ENCODE measurements at places on chromosomes 16 and 17.

GRCh38 chr17:56497132-56497531 is 96.4 kb upstream of the NOG start:
- DNase-seq: no peak

- DNase-seq: no peak
These were observed 34.9 kb downstream of the PPL start for GRCh38 chr16:4902038-4902437.

- DNase-seq: no peak
These were observed 580 bp downstream of the BCAR1 start for GRCh38 chr16:75250809-75251279.

DNA sequence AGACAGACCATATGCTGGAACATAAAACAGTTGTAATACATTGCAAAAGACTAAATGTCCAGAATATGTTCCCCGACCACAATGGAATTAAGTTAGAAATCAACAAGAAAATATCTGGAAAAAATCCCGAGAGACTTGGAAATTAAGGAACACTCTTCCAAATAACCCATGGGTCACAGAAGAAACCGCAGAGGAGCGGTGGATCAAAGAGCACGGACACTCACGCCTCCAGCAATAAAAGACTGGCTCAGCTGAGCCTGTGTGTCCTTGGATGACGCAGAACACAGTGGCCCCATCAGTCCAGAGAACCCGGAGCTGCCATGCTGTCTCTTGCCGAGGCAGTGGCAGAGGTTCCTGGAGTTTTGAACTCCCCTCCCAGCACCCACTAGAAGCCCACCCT is 30.9 kb upstream of the FOXF1 start:
- DNase-seq: no peak

DNA sequence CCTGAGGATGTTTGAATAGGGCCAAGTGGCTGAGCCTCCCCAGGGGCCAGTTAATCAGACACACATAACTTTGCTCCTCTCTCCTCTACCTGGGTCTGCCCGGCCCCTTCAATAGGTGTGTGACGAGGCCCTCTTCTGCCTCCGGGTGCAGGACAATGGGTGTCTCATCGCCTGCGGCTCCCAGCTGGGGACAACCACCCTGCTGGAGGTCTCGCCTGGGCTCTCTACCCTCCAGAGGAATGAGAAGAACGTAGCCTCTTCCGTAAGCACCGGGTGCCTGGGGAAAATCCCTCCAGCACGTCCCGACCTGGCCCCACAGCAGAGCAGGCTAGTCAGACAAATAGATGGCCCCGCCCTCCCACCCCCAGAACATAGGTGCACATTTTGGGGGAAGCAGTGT is 16.1 kb upstream of the KIF19 start:
- DNase-seq: no peak

DNA sequence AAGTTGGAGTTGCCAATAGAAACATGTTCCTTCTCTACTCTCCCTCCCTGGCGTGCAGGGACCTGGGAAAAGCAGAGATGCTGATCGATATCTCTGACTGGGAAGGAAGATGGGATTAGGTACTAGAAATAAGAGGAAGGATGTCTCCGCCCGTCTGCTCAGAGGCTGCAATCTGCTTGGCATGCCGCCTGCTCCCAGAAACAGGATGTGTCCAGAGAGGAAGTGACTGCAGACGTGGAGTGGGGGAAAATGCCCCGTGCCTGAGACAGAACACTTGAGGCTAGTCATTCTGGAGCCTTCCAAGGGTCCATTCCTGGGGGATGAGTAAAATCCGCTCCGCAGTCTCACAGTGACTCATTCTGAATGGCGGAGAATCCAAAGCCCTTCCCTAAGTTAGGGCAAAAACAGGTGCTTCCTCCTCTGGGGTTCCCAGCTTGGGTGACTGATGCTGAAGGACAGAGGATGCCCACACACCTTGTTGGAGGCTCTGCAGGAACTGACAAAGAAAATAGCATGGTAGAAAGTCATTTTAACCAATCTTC is 45.0 kb upstream of the SMURF2 start:
- DNase-seq: peak; percentile 9

- no peak for DNase-seq
These were observed 3.3 kb downstream of the CDK5R1 start for GRCh38 chr17:32490101-32490482.

GRCh38 chr17:6279659-6280058 is 155.3 kb downstream of the AIPL1 start:
- DNase-seq: no peak

GRCh38 chr17:82228842-82229697 is at the start of gene SLC16A3:
SLC16A3 (plus strand) TSS chr17:82229042; CDS start chr17:82236009, 6,967 bp downstream.
- peak; percentile 22 for DNase-seq

DNA sequence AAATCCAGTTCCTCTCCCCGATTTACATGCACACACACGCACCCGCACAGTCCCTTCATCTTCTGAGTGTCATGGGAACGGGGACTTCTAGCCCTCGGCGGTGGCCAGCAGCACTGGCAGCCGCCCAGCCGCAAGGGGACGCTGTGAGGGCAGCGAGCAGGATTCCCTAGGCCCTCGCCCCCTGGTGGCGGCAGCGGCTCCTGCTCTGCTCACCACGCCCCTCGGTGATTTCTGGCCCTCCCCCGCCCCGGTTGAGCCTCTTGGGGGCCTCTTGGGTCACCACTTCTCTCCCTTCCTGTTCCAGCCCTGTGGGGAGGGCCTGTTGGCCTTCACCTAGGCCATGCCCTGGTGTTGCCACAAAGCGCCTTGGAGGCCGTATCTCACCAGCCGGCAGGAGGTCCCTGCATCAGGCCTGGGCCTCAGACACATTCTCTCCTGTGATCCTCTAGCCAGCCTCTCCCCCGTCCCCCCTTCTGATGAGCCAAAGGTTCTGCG is 75.2 kb upstream of the KSR1 start:
- DNase-seq: peak; percentile 5

- DNase-seq: no peak
These were observed 18.2 kb downstream of the PAFAH1B1 start for GRCh38 chr17:2611627-2612026.

- DNase-seq: no peak
These were observed 18.4 kb upstream of the PDK2 start for GRCh38 chr17:50076591-50077235.

DNA sequence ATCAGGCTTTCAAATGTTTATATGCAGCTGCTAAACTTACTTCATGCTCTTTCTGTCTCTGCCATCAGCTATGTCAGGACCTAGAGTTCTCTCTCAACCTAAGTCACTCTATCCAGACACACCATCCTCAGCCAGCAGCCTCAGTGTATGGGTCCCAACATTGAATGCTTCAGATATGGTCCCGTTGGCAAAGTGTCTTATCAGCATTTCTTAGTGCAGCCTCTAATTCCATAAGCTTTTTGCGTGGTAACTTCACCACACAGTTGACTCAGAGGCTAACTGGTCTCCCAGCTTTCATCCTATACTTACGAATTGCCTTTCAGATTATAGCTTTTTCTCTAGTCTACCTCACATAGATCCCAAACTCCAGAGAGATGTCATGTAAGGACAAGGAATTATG is 402.9 kb upstream of the EEF2KMT start:
- no peak for DNase-seq

- DNase-seq: no peak
These were observed 105.0 kb downstream of the CCDC182 start for GRCh38 chr17:57640079-57640478.

- no peak for DNase-seq
These were observed 6.5 kb downstream of the DPEP2 start for GRCh38 chr16:67992661-67993206.

- peak; percentile 19 for DNase-seq
These were observed 21.1 kb upstream of the TFAP4 start for GRCh38 chr16:4293822-4294457.

DNA sequence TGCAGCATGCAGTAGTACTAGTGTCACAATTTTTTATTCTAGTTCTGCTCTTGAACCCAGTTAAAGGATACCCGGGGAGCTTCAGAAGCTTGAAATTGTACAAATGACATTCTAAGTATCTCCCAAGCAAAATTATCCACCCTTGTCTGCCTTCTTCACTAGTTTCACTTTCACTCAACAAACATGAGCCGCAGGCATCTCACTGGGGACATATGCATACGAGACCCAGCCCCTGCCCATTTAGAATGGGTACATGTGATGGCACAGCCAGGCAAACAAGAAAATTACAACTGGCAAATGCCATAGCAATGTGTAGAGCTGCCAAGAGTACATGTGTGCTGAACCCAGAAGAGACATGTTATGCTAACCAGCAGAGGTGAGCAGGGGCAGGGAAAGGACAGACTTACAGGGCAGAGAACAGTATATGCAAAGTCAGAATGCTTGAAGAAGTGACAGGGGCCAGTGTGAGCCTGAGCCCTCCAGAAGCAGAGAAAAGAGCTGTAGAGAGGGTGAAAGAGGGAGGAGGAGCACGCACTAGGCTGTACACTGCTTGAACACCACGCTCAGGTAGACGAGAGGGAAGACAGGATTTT is 8.3 kb downstream of the GINS2 start:
- no peak for DNase-seq

GRCh38 chr16:27491894-27492587 is 57.7 kb downstream of the GTF3C1 start:
- no peak for DNase-seq

DNA sequence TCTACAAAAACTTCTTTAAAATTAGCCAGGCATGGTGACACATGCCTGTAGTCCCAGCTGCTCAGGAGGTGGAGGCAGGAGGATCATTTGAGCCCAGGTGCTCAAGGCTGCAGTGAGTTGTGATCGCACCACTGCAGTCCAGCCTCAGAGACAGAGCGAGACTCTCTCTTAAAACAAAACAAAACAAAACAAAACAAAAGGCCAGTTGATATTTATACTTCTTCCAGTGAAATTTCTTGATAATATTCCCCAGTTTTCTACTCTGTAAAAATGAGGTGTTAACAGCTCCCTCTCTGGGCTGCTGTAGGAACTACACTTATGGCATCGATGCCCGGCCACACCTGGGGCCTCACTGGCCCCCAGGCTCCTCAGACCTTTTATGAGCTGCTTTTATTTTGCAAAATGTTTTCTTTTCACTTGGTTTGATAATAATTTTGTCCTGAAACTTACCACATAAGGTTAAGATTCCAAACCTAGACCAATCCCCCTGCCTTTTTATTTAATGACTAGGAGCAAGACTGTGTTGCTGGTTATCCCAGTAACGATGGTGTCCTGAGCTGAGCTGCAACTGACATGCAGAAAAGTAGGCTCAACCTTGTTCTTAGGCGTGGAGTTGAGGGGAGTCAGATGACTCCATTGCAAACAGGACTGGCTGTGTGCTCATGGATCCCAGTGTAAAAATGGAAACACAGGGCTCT is 17.6 kb downstream of the MAPK8IP3 start:
- DNase-seq: no peak

DNA sequence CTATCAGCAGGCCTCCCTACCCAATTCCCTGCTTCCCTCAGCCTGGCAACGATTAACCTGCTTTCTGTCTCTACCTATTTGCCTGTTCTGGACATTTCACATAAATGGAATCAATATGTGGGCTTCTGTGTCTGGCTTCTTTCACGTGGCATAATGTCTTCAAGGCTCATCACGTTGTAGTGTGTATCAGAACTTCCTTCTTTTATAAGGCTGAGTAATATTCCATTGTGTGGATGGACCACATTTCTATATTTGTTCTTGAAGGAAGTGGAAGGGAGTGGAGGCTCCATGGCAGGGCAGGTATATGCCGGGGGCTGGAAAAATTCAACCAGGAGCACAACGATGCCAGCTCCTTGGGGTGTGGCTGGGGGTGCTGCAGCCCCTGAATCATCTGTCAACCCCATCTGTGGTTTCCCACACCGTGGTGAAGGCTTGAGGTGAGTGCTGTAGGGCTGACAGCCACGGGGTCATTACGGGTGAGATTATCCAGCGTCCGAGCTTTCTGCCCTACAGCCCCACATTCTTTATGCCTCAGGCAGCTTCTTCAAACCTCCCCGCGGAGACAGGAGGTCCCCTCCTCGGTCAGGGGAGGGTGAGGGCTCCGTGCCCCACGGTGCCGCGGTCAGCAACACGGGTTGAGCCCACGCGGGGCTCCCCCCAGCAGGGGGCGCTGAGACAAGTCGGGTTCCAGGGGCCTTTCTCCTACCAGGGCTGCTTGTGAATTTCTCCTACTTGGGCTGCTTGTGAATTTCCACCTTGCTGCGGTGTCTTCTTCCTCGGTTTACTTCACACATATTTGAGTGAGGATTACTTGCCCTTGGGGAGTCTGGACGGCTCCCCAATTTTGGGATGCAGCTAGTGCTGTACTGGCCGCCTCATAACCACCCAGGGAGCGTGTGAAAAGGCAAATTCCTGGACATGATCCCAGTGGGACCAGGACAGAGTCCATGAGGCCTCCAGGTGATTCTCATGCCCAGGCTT is 18.3 kb upstream of the WFIKKN2 start:
- DNase-seq: no peak

DNA sequence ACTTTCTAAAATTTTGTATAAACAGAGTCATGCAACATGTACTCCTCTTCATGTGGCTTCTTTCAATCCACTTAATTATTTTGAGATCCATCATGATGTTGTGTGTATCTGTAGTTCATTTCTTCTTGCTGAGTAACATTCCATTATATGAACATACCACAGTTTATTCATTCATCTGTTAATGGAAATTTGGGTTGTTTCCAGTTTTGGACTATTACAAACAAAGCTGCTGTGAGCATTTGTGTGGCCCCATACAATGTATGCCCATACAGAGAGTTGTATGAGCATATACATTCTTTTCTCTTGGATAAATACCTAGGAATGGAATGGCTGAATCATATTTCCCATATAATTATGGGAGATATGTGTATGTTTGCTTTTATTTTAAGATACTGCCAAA is 85.6 kb downstream of the CLEC16A start:
- DNase-seq: no peak

- DNase-seq: no peak
These were observed 122.1 kb upstream of the HSBP1 start for GRCh38 chr16:83685615-83686165.

GRCh38 chr17:7767405-7768021 is 50.0 kb downstream of the DNAH2 start:
- no peak for DNase-seq

DNA sequence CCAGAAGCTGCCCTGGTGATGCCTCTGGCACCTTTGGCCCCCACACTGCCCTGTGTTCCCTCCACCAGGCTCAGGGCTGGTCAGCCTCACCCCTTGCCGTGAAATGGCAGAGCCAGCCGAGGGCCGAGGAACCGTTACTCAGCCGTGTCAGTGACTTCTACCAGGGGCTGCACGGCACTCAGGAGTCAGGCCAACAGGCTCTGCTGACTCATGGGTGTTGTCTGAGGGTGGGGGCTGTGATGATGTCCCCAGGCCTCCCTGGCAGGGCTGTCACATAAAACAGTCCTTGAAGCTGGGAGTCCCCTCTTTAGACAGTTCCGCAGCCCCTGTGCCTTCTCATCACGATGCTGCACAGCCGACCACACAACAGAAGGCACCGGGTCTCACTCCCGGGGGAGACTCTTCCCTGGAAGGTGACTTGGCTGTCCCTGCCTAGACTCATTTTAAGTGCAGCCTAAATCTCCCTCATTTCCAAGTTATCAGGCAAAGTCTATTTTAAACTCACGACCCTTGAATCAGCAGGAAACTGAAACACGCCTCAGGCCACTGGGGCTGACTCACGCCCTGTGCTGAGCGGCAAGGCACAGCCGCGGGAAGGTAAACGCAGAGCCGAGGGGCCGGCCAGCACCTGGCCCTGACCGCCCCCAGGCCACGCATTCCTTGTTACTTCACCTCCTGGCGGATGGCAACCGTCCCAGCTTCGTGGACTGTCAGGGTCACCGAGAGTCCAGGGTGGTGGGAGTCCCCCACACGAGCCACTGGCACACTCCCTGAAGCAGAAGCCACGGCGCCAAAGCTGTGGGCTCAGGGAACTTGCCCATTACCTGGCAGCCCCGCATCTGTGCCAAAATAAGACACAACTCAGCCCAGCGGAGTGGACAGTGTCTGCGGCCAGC is 102.6 kb downstream of the ZNF778 start:
- no peak for DNase-seq
